ENCODE measurements at places on chromosomes 3 and 15. TPM values are rescaled to one million over a fixed set of nuclear protein-coding genes. Genes with fewer than 3 reads are reported as not detected.

The GHRL gene
- polyA plus RNA-seq: 2.7 TPM

The SYNPR gene
- polyA plus RNA-seq: not detected

The ARHGEF26 gene
- polyA plus RNA-seq: 20.1 TPM

The GP5 gene
- polyA plus RNA-seq: 0.40 TPM

The KCNAB1 gene
- 3.4 TPM for polyA plus RNA-seq
